ENCODE measurements at places on chromosomes 12 and 14.

DNA sequence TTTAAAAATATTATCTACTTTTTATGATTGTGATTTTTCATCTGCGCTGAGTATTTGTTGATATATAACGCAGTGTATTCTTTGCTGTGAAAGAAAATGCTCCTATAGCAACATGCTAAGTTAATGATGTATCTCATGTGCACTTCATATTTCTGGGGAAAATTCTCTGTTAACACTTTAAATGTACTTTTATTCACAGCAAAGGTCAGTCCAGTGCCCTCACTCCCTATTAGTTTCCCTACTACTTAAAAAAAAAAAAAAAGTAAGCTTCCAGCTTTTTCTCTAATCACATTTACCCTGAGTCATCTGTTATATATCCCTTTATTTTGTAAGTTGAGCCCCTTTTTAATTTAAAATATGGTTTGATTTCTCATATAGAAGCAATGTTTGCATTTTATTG, 219.8 kb downstream of the AEBP2 start:
- DNase-seq = no peak

DNA sequence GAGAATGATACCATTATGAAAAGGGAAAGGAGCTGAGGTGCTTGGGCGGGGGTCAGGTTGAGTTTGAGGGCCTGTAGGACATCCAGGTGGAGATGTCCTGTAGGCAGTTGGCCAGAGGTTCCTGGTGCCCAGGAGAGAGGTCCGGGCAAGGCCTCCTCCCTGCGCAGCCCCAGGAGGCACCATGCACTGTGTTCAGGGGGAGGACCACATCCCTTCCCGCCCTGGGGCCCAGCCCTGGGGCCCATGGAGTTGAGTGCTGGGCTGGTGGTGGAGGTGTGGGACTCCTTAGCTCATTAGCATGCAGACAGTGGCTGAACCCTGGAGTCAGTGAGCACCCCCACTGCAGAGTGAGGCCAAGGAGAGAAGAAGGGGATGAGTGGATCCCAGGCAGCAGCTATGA, 5.7 kb upstream of the FAIM2 start:
- no peak for DNase-seq

DNA sequence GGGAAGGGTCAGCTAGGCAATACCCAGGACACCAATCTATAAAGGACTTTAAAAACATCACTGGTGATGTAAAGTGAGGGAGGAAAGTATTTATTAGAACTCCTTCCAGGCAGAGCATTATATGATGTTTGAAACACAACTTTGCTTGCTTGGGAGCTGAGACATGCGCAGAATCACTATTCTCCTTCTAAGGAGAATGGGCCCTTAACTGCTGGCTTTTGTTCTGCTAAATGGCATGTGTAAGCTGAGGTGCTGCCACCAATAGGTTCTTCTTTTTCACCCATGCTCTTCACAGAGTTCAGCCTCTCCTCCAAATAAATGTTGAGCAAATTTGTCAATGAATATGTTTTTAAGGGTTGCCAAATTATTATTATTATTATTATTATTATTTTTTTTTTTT, 3.9 kb downstream of the STAC3 start:
- DNase-seq = no peak

- DNase-seq = no peak
These were observed 23.2 kb downstream of the CCND2 start for GRCh38 chr12:4296751-4297150.

- no peak for DNase-seq
These were observed 380.4 kb upstream of the DDHD1 start for GRCh38 chr14:53533384-53533970.

DNA sequence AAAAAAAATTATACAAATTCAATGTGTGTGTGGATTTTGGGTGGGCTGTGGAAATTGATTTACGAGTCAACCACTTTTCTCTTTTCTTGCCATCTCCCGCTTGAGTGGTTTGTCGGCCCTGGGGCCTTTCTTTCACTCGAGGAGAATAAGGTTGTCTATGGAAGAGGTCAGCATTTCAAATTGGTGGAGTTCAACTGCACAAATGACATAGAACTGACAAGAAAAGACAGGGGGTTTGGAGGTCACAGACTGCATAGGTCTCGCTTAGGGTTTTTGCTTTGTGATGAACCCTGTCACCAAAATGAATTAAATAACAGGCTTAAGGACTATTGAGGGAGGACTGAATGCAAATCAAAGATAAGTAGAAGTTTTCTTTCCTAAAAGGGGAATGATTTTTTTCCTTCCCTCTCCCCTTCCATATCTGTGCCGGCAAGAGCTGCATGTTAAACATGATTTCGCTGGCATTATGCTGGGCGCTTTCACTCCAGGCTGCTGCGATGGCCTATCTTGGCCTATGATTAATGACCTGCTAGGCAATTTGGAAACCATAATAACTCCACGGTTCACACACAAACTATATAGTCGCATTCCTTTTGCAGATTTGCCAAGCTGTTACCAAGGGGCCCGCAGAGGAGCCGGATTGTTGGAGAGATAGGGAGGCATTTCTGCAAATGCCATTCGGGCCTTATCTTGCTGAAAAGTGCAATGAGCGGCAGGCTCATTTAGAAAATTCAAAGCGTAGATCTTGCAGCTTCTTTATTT, 20.7 kb downstream of the ASCL1 start:
- DNase-seq = no peak

GRCh38 chr12:107405436-107405835, 280.2 kb upstream of the PWP1 start:
- DNase-seq = no peak

GRCh38 chr12:32366714-32367113, 32.6 kb upstream of the FGD4 start:
- DNase-seq = no peak

DNA sequence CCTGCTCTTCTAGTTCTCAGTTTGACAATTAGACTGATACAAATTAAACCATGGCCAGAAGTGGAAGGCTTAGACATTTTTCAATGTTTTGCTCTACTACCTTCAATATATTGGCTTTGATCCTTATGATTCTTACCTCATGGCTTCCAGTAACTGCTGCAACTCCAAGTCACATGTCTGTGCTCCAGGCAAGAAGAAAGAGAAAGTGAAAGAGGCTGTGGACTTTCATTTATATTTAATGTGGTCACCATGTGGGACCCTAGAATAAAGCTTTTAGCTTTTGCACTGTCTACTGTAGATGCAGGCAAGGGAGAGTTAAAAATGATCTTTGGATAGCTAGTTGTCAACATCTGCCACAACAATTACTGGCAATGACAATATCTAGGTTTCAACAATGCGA, 214.3 kb upstream of the PDE3A start:
- DNase-seq = no peak

DNA sequence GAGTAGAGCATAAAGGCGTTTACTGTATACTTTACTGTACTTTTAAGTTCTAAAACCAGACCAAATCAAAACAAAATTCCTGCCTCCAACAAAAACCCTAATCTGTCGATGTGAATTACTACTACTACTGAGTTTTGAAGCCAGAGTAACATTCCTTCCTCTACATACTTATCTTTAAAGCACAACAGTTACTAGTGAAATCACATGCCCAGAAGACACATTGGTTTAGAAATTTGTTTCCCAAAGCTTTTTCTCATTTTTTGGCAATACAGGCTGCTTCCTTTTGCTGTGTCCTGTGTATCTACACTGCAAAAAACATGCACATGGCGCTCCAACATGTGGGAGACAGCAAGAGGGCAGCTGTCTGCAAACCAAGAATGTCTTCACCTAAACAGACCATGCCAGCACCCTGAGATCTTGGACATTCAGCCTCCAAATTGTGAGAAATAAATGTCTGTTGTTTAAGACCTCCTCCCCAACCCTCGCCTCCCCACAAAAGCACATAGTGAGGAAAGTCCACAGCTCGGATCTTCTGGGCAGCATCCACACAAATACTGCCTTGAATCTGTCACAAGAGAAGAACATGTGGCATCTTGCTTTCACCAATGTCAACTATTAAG, 21.1 kb downstream of the SETD3 start:
- DNase-seq = no peak
